COR-L47 (cell line): ENCODE measurements at places on chromosomes 7 and 10.

GRCh38 chr7:47653550-47654411, 71.9 kb upstream of the TNS3 start:
- DNase-seq, result no peak

GRCh38 chr10:107807836-107808235, 643.3 kb upstream of the SORCS1 start:
- no peak for DNase-seq

DNA sequence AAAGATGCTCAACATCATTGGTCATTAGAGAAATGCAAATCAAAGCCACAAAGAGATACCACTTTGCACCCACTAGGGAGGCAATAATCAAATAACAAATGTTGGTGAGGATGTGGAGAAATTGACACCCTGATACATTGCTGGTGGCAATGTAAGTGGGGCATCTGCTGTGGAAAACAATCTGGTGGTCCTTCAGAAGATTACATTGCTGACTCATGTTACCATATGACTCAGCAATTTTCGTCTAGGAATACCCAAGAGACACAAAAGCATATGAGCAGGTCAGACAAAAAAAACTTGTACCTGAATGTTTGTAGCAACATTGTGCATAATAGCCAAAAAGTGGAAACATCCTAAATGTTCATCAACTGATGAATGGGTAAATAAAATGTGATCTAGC, 4.9 kb upstream of the CLDN3 start:
- DNase-seq, result no peak

DNA sequence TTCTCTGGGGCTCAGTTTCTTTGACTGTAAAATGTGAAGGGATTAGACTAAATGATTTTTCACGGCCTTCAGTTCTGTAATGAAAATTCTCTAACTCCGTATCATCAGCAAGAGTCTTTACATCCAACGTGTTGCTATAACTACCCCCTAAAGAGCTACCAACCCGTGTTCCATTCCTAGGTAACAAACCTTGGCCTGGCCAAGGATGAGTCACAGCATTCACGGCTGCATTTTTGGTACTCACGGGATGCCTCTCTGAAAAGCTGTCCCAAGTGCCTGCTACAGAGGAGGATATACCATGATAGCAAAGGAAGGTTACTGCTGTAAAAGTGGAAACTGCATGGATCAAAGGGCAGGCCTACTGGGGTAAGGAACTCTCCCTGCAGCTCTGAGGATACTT, 5.9 kb downstream of the LRRC4 start:
- no peak for DNase-seq

DNA sequence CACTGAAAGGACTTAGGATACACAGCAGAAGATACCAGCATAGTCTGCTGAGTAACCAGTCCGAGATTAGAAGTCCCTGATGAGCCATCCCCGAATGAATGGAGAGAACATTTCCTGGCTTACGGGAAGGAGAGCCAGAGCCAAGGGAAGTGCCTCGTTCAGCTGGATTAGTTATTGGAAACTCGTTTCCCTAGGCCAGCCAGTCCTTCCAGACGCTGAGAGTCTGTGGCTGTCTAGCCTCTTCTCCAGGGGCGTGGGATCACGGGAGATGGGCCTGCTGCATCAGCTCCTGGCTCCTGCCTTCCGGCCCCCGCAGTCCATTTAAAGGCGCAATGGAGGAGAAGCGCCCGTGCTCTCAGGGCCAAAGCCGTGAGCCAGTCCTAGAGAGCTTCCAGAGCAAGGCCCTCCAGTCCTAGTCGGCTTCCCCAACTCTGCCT, 712.8 kb downstream of the PARD3 start:
- DNase-seq, result no peak

- no peak for DNase-seq
These were observed 71.1 kb downstream of the SAMD9 start for GRCh38 chr7:93046641-93047040.

DNA sequence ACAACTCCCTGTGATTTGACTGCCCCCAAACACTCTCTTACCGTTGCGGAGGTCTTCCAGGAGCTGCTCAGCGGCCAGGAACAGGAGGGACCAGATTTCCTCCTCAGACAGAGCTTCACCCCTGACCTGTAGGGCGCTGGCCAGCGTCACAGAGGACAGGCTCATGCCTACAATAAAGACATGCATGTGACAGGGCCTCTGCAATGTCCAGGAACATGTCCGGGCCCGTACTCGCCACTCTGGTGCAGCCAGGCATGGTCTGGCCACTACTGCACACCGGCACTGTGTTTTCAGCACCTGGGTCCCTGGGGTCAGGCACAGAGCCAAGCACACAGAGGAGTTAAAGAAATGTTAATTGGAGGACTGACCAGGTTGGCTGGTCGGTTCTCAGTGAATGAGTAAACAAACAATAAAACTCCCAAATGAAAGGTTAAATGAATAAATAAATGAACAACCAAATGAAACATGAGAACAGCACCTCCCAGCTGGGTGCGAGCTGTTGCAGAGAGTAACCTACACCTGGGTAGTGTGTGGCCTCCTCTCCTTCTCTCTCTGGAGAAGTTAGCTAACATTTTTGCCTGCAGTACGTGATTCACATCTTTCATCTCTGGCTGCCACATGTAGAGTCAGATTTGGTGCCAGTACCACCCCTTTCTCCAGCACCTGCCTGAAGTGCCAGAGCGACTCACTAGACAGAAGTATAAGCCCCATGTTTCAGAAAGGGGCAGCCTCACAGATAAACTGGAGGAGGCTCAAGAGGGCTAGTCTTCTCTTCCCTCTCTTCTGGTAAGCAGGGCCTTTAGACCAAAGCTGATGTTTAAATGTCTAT, 22.8 kb downstream of the FRMPD2 start:
- DNase-seq, result peak; percentile 3

DNA sequence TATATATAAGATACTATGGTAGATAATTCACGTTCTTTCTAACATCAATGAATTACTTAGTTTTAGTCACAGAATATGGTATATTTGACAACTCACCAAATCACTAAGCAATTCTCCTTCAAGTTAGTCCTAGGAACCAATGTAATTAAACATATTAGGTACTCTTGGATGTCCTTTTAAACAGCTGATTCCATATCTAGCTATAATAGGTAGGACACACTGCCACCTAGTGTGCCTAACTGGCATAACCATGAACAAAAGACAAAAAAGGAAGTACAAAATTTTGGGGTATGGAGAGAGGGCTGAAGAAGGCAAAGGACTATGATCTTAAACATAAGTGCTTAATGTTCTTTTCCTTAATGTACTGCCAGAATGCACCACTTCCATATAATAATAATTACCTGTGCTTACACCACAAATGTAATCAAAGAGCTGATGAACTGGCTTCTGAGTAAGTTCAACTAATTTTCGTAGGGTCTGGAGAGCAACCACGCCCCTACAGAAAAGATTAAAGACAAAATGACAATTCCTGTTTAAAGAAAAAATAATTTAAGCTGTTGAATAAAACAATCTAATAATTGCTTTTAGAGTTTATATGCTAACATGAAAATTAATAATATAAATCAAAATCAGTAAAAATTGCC, 28.7 kb downstream of the PNPLA8 start:
- DNase-seq, result peak; percentile 30

DNA sequence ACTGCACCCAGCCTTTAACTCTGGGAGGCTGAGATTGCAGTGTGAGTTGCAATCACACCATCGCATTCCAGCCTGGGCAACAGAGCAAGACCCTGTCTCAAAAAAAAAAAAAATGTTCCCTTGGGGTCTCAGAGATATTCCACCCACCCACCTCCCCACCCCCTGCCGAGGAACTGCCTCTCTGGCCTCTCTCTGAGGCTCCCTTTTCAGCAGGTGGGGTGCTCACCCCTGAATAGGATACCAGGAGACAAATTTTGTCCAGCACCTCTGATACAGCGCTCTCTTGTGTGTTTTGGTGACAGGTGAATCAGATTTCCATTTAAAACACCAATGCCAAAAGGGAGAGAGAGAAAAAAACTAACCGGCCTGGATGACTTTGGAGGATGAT, 92.6 kb upstream of the KIF5B start:
- no peak for DNase-seq

DNA sequence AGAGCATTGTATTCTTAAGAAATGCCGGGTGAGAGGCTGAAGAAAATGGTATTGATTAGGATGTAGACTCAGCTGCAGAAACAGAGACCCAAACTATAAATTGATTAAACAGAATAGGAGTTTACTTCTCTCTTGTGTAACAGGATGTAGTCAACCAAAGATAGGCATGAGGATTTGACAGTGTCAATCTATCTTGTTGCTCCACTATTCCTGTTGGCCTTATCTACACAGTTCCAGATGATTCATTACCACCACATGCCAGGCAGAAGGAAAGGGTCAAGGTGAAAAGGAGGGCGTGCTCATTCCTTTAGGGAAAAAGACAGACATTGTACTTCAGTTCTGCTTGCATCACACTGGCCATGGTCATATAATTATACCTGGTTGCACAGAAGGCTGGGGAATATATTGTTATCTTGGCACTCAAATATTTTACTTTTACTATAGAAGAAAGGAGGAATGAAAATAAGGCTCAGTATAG, 11.9 kb upstream of the DMTF1 start:
- DNase-seq, result no peak

- peak; percentile 94 for DNase-seq
These were observed 33.3 kb downstream of the DDC start for GRCh38 chr7:50531928-50532327.

- DNase-seq, result no peak
These were observed 227.3 kb downstream of the GFRA1 start for GRCh38 chr10:116045366-116046356.

- DNase-seq, result no peak
These were observed 120.3 kb upstream of the DIP2C start for GRCh38 chr10:809671-810350.

DNA sequence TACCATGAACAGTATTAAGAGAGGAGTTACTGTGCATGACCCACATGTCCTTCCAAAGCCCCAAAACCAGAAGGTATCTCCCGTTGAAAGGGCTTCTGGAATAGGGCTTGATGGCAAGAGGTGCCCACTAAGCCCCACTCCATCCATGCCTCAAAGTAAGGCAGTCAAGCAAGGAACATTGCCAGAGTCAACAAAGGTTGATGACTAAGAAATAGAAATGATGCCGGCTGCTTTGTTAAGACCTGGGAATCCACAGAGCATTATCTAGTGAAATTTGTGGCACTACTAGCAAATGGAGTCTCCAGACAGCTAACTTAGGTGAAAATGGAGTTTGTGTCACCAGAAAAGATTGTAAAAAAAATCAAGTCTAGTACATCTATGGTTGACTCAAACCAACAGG, 6.2 kb downstream of the SFR1 start:
- DNase-seq, result no peak

GRCh38 chr7:98629001-98629431, 11.9 kb downstream of the NPTX2 start:
- DNase-seq, result no peak

DNA sequence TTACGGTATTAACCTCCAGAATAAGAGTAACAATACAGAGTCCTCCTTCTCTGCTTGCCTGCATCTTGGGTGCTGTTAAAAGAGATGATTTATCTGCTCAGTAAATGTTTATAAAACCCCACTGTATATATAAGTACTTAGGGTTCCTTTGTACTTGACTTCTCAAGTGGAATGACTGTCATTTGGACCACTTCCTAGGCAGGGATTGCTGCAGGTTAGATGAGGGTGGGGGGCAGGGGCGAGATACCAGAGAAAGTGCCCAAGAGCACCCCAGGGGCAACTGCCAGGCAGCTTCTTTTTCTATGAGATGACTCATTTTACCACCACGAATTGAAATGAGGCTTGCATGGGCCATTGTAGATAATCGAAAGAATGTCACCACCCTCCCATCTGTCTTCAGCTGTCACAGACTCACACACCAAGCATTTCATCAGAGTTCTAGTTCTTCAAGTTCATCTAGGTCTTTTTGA, 421.9 kb upstream of the GALNT17 start:
- DNase-seq, result no peak

GRCh38 chr7:73681031-73681430, 2.2 kb downstream of the DNAJC30 start:
- no peak for DNase-seq

- no peak for DNase-seq
These were observed 1.6 kb downstream of the SMC3 start for GRCh38 chr10:110569122-110569521.

DNA sequence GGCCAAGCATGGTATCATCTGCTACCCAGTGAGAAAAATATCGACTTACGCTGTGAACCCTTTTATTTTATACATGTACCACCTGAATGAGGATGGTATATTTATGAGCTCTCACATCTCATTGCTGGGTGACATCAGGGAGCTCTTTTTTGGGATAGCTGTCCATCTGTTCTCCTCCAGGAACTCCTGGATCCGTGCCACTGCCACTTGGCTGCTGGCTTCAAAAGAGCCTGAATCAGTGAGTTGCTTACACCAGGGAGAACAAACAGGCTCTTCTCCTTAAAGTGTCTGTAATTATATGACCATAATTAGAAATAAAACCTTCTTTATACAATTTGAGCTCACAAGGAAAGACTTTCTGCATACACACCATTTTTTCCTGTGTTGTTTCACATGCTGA, 106.2 kb downstream of the KAT6B start:
- DNase-seq, result peak; percentile 22

- DNase-seq, result no peak
These were observed at the start of gene RET for GRCh38 chr10:43076876-43077420. RET (plus strand) TSS chr10:43077069; CDS start chr10:43077259, 190 bp downstream.

DNA sequence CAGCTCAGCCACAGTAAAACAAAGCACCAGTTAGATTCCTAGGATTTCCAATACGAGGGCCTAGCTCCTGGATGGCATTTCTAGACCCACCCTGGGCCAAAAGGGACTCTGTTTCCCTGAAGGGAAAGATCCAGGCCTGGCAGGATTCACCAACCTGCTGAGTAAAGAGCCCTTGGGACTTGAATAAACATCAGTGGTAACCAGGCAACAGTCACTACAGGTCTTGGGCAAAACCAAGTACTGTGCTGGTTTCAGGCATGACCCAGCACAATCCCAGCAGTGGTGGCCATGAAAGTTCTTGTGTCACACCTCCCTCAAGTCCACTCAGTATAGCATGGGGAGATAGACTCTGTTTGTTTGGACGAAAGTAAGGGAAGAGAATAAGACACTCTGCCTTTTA, 31.0 kb upstream of the STARD3NL start:
- no peak for DNase-seq

- no peak for DNase-seq
These were observed 5.7 kb downstream of the TMEM243 start for GRCh38 chr7:87213811-87214210.

DNA sequence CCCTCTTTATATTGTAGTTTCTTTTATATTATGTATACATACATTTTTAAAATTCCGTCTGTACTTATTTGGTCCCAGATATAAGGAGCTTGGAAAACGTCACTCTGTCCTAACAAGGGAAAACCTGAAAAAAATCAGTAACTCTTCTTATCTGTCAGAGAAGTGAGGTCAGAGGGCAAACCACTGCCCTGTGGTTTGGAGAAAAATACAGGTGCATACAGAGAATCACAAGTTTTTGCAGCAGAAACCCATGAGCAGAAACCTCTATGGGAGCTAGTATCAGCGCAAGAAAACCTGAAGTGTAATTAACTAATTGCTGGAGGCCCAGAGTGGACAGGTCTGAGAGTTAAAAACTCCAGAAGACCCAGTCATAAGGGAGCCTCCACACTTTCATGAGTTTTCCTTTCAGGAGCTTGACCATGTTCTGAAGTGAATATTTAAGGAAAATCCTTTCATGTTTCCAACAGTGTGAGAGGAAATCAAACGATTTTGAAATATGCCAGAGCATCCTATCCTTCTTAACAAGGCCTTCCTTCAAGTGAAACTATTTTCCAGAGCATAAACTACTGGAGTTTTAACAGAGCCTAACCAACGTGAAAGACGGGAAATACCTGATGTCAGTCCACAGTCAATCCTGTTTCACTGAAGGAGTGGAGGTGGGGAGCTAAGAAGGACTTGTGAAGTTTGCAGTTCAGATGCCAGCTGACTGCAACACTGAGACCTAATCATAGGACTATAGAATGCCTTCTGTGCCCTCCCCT, 290.8 kb upstream of the BMPER start:
- no peak for DNase-seq
